GM23338 (cell line): ENCODE measurements at places on chromosomes 6 and 20.
A peak's percentile ranks its signal among the peaks of the same experiment; 100 is the strongest.

DNA sequence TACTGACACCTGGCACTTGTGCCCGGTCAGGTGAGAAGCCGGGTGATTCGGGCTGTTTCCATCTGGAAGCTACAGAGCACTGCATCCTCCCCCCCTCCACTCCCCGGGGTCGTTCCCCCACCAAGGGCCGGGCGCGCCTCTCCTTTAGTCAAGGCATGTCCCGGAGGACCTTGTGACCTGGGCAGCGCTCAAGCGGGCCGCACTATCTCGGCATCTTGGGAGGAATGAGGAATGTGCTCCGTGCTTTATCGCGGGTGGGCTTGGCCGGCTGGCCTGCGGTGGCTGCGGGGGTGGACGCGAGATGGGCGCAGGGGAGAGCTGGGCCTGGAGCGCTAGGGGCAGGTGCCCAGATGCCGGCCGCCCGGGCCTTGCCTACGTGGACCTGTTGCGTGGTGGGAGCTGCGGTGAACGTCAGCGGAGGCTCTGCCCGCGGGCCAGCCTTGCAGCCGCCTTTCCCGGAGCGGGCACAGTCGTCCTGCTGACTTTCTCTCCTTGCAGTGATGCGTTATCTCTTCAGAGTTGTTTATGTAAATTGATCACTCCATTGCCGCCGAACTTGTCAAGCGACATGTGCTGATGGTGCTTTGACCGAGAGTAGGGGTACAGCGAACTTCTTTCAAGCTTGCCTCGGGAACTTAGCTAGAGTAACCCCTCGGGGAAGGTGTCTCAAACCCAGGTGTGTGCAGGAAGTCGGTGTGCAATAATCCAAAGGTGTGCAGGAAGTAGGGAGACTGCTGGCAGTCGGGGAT lies 1.1 kb downstream of the LRRC1 start:
- peak; percentile 56 for DNase-seq

DNA sequence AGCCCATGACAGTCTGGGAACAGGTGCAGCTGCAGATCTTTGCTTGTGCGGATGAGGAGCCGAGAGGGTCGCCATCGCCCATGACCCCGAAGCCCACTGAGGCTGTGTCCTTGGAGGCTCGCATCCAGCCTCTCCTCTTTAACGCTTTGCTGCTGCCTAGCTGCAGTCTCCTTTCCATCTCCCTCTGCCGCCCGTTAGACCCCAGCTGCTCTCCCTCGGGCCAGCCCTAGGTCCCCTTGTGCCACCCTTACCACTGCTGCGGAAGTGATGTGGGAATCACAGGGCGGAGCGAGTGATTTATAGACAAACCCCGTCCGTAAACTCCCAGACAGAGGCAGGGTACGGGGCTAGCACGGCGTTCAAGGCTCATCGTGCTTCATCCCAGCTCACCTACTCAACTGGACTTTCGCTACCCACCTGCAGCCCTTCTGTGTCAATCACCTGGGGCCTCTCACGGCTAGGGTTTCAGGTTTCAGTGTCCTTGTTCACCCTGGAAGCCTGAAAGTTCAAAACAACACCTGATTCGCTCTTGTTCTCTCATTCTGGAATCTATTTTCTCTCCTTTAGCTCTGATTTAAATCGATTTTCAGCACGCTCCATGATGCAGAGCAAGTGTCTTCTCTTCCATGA lies 76.1 kb downstream of the PAX1 start:
- peak; percentile 57 for DNase-seq

- DNase-seq, result peak; percentile 48
Observed at GRCh38 chr20:40686434-40686882, 2.6 kb downstream of the MAFB start.

- DNase-seq, result peak; percentile 38
Observed at GRCh38 chr6:151175662-151176445, 63.9 kb upstream of the AKAP12 start.

DNA sequence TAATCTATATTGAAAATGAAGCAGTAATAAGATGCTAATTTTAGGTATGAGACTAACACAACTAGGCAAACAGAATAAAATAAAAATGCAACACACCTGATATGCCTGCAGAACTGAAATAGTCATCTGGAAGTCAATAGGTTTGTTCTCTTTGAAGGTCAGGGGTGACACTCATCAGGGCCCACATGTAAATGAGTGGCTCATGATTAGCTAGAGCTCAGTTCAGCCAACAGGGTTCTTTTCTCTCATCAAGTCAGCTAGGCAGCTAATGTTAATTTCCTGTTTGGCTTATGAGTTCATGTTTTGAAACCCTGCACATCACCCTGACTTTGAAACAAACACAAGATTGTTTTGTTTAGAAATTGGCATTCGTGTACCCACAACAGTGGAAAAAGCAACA lies 23.8 kb downstream of the SMLR1 start:
- no peak for DNase-seq

GRCh38 chr6:157188213-157188612 lies 135.1 kb downstream of the TMEM242 start:
- no peak for DNase-seq

- DNase-seq, result no peak
Observed at GRCh38 chr20:43904827-43905177, 9.8 kb upstream of the TOX2 start.

- DNase-seq, result no peak
Observed at GRCh38 chr6:73636048-73636447, 17.7 kb downstream of the SLC17A5 start.

- DNase-seq, result no peak
Observed at GRCh38 chr6:134131530-134132139, 79.2 kb upstream of the SLC2A12 start.

GRCh38 chr6:125631165-125631564 lies 118.3 kb upstream of the HEY2 start:
- no peak for DNase-seq

DNA sequence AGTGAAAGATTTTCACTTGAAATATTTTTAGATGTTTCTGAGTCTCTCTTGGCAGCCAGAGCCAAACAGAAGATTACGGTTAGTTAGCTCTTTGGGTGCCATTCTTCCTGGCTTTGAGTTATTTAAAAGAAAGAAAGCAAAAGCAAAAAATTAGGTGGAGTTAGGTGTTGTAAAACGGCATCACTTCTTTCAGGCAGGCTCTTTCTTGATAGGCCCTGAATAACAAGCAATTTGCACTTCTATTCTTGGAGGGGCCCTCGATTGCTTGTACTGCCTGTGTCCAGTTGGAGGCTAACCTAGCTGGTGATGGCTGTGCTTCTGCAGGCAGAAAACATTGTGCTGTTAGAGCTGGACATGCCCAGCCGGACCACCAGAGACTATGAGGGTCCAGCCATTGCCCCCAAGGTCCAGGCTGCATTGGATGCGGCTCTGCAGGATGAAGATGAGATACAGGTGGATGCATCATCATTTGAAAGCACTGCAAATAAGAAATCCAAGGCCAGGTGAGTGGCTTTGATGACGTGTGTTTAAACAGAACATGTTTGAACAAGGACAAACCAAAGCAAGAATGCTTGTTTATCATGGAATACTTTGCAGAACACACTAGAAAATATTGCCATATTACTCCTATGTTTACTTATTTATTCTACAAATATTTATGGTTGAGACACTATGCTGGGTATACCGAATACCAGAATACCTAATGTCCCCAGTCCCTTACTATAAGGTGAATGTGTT lies 28.1 kb upstream of the ASXL1 start:
- DNase-seq, result no peak

DNA sequence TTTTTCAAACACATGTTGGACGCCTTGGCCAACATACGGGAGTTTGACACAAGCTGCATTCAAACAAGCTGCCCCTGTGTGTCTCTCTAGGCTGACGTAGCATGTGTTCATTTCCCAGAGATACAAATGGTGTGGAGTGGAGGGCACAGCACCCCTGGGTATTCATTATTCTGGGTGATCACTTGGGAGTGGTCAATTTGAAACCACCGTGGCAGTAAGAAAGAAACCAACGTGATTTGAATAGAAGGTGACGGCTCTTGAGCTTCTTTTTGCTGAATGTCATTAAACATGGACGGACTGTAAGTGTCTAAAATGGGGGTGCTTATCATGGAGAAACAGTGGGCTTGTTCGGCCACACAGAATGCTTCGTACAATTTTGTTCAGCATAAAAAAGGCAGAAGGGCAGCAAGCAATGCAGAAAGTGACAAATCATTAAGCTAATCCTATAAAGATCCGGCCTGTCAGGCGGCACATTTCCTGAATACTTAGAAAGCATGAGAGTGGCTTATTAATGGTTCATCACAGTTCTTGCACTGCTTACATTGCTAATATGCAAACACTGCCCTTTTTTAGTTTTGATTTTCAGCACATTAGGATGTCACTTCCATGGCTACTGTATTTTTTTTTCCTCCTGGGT lies 1261.9 kb upstream of the CITED2 start:
- no peak for DNase-seq
